CD8-positive, alpha-beta memory T cell (primary cell): ENCODE measurements at places on chromosomes 5 and 9. TPM values are rescaled to one million over a fixed set of nuclear protein-coding genes. Genes with fewer than 3 reads are reported as not detected.

RXFP3 gene
- total RNA-seq = not detected

PTGES2 gene
- 68.3 TPM for total RNA-seq

PCDHB3 gene
- not detected for total RNA-seq

FIBCD1 gene
- total RNA-seq = not detected

PCDH1 gene
- total RNA-seq = not detected

ECSCR gene
- 0.82 TPM for total RNA-seq

IFNA13 gene
- total RNA-seq = not detected

ECM2 gene
- not detected for total RNA-seq

WHRN gene
- total RNA-seq = 9.0 TPM

NUTM2F gene
- not detected for total RNA-seq

CCIN gene
- total RNA-seq = not detected

DNA sequence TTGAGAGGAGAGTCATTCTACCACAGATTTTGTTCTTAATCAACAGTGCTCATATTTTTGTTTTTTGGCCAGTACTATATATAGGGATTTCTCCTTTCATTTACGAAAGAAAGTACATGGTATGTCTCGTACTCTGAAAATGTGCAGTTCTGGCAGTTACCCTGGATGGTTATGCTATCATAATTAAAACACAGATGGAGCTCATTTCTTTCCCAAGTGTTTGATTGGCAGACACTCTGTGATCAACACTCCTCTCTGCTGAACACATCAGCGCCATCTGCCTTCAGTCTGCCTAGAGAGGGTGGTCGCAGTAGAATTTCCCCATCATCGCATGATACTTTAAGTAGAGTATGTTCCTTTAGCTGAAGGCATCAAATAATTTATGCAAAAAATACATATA is 64.5 kb downstream of the PAM start:
- no peak for DNase-seq

DNA sequence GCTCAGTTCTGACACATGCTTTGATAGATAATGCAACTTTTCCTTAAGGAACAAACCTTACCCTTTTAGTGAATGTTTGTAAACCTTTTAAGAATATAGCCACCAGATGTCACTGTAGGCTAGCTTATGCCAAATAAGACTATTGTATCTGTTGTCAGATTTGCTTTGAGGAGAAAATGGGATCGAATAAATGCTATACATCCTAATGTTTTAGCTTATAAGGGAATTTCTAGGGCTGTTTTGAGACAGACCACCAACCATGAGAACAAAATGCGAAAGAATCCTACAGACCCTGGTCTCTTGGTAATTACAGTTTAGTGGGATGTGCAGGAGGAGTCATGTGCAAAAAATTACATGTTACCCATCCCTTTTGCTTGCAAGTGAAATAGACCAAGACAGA is 127.6 kb upstream of the NMUR2 start:
- no peak for DNase-seq

DNA sequence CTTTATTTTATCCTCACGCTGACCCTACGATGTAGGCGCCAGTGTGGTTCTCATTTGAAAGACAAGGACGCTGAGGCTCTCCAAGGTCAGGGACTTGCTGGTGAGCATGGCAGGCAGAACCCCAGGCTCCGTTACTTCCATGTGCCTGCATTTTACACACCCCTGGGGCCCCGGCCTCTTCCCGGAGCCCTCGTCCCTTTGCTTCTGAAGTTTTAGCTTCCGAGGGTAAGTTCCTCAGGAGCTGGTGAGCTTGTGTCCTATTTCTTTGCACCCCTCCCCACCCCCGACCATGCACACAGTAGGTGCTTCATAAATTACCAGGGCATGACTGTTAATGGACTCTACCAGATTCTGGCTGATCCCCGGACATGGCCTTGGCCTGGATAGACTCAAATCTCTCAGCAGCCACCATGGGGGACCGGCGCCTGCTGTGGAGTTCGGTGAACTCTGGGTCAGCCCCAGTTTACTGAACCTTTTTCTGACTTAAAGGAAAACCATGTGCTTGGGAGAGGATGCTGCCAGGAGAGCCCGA is 59.3 kb upstream of the RNU6ATAC start:
- DNase-seq = no peak

DNA sequence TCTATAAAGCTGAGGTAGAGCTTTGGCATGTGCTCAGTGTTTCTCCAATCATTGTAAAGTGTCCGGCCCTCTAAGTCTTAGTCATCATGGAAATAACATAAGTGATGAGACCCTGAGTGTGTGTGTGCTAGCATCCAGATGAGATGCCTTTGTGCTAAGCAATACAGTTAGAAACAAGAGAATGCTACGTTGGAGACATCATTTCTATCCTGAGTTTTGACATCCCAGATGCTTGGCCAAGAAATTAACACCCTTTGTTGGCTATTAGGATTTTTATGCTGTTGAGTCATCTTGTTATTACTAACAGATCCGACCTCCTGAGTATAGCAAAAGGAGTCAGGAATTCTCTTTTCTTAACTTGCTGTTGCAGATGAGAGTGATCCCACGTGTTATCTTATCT is 508.0 kb downstream of the GADD45G start:
- no peak for DNase-seq

DNA sequence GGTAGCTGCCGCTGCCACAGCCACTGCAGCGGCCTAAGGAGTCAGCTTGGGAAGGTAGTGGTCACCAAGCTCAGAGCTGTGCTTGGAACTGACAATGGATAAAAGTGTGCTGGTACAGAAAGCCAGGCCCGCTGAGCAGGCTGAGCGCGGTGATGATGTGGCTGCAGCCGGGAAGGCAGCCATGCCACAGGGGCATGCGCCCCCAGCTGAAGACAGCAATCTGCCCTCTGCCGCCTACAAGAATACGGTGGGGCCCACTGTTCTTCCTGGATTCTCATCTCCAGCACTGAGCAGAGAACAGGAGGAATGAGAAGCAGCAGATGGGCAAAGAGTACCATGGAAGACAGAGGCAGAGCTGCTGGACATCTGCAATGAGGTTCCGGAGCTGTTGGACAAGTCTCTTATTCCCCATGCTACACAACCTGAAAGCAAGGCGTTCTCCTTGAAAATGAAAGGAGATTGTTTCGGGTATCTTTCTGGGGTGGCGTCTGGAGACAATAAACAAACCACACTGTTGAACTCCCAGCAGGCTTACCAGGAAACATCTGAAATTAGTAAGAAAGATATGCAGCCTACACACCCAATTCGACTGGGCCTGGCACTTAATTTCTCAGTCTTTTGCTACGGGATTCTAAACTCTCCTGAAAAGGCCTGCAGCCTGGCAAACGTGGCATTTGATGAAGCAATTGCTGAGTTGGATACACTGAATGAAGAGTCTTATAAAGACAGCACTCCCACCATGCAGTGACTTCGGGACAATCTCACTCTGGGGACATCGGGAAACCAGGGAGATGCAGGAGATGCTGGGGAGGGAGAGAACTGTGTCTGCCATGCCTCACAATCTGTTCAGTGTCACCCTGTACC is 22.8 kb upstream of the ANKRD18A start:
- no peak for DNase-seq

- no peak for DNase-seq
Observed at GRCh38 chr9:3863686-3864085, 337.9 kb upstream of the RFX3 start.

DNA sequence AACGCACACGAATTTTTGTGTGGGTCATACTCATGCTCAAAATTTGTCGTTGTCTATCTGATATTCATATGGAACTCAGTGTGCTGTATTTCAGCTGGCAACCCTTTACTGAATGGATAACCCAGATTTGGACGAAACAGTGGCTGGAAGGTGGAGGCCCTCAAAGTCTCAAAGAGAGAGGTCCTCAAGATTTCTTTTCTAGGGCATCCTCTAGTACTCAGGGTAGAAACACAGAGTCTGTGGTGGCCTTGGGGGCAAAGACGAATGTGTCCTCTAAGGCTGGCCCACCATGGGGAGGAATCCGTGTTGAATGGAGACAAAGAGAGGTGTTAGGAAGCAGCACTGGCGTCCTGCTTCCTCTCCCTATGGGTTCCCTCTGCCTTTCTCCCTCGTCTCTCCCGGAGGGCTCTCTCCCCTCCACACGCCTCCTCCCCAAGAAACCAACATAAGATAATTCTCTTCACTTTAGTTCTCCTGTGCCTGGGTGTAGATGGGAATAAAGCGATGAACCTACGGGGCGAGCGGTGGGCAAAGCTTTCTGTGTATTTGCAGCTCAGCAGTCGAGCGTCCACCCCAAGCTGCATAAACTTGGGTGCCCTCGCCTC is 333.7 kb downstream of the CWC27 start:
- no peak for DNase-seq

GRCh38 chr5:151284392-151284967 is 19.1 kb downstream of the SLC36A3 start:
- DNase-seq = no peak

- DNase-seq = no peak
Observed at GRCh38 chr5:98173334-98173733, 600.1 kb upstream of the RGMB start.

GRCh38 chr9:78436873-78437272 is 139.9 kb downstream of the PSAT1 start:
- no peak for DNase-seq

- DNase-seq = peak; percentile 64
Observed at GRCh38 chr5:138641547-138642298, 66.5 kb upstream of the HSPA9 start.

GRCh38 chr5:88364991-88365390 is 96.3 kb upstream of the TMEM161B start:
- no peak for DNase-seq

DNA sequence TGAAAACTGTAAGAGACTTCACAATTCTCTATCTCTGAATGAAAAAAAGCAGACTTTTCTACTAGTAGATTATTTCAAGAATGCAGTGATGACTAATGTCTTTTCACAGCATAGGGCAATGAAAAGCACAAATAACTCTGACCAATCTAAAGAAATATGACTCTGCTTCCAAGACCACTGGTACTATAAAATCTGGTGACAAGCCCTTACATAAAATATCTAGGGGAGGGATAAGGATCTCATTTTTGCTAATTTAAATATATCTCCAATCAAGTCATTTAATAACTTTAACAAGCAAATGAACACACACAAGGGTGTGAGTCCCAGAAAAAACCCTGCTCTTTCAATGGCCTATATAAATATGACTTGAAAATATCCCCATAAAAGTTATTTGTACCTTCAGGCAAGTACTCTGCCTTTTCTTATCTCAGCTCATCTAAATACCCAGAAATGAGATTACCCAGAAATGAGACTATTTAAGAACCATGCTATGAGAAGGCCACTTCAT is 105.2 kb downstream of the GNAQ start:
- no peak for DNase-seq

GRCh38 chr5:132232465-132232864 is 4.8 kb upstream of the P4HA2 start:
- DNase-seq = no peak

DNA sequence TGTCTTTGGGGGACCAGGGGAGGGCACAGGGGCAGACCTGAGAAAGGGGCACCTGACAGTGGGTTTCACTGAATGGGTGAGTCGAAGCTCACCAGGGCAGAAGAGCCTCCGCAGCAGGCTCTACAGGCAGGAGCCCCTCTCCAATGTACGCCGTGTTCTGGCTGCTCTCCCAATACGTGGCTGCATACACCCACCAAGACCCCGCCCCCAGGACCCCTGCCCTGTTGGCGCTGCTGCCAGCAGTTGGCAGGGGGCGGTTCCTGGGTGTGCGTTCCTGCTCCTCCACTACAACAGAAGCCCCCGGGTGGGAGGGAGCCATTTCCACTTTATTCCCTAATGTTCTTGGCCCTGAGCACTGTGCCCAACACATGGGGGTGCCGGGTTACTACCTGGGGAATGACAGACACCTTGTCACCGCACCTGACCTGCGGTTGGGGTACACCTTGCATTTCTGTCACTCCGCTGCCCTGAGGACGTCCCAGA is 30.3 kb downstream of the SARDH start:
- no peak for DNase-seq

DNA sequence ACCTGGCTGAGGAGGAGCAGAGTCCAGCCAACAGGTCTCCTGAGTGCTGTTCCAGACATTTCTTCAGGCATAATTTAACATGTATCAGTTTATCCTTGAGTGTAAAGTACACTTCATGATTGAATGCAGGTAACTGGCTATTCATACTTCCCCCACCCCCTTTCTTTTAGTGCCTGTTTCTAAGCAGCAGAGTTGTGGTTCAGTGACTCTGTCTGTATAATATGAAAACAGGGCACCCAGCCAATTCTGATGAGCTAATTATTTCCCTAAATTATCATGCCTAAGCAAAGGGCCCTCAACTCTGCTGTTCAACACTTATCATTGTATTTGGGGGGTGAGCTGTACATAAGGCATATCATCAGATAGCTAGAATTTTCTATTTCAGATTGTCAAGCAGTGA is 51.9 kb upstream of the ZSWIM6 start:
- peak; percentile 17 for DNase-seq

- DNase-seq = peak; percentile 85
Observed at GRCh38 chr5:107571621-107572536, 98.9 kb downstream of the EFNA5 start.

GRCh38 chr5:82938901-82939725 is 138.1 kb downstream of the TMEM167A start:
- DNase-seq = no peak
